Natural killer cell (primary cell): ENCODE measurements at places on chromosomes 3 and 15. TPM values are rescaled to one million over a fixed set of nuclear protein-coding genes. Genes with fewer than 3 reads are reported as not detected.

GRCh38 chr3:13638927-13639326 is 90.0 kb downstream of the FBLN2 start:
- no peak overlapping the region for H3K4me3 ChIP-seq
- no peaks in the 10 kb centered on the region for H3K4me1 ChIP-seq
- H3K27ac ChIP-seq, result no peak overlapping the region
- no peaks in the 10 kb centered on the region for H3K36me3 ChIP-seq
- no peaks in the 10 kb centered on the region for H3K27me3 ChIP-seq

- H3K36me3 ChIP-seq, result no peaks in the 10 kb centered on the region
- H3K27me3 ChIP-seq, result no peaks in the 10 kb centered on the region
- no peaks in the 10 kb centered on the region for H3K4me1 ChIP-seq
- no peak for DNase-seq
- H3K4me3 ChIP-seq, result no peak overlapping the region
These were observed 95.7 kb upstream of the SLC24A5 start for GRCh38 chr15:48025118-48025517.

DNA sequence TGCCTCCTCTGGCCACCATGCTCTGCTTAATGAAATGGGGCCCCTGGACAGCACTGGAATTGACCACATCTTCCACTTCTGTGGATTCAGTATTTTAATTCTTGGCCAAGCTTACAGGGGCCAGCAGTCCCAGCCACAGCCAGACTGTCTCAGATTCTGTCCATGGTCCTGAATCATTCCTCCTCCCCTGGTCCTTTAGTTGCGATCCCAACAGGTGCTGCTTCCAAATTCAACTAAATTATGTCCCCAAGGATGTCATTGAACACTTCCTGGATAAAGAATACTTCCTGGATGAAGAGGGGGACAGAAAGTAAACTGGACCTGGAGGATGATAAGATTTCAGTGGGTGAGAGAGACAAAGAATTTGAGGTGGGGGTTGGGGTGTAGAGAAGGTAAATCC is 111.1 kb upstream of the FOXB1 start:
- H3K36me3 ChIP-seq, result no peaks in the 10 kb centered on the region
- H3K4me1 ChIP-seq, result no peaks in the 10 kb centered on the region
- no peak for DNase-seq
- H3K4me3 ChIP-seq, result no peak overlapping the region

DNA sequence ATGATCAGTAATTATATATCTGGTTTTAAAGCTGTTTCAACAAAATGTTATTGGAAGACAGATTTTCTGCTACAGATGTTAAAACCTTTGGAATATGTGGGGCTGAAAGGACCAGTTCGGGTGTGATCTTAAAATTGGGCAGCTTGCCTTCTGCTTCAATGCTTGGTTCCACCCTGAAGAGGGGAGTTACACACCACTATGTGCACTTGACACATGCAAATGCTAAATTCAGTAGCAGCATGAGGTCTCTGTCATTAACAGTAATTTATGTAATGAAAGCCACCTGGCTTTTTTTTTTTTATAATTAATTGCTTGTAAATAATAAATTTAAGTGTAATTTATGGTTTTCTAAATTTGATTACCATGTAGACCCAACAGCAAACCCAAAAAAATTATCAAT is 24.6 kb downstream of the CDIN1 start:
- no peaks in the 10 kb centered on the region for H3K36me3 ChIP-seq
- H3K4me1 ChIP-seq, result no peaks in the 10 kb centered on the region

DNA sequence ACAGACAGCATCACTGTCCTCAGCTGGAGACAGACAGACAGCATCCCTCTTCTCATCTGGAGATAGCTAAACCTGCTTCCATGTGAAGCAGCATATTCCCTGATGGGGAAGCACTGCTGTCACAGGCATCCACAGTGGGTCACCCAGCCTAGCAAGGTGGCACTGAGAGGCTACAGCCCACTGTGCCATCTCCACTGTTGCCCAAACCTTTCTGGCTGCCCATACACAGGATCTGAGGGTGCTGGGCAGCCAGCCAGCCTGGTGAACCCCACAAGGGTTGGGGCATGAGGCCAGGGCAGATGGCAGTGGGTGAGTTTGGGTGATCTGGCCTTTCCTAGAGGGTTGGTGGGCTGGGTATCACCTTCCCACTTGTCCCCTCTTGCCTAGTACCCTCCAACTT is 11.7 kb downstream of the CHST13 start:
- DNase-seq, result no peak
- H3K36me3 ChIP-seq, result no peaks in the 10 kb centered on the region
- no peak overlapping the region for H3K4me3 ChIP-seq
- H3K4me1 ChIP-seq, result peaks cover 4% of the 10 kb centered on the region
- no peak overlapping the region for H3K27ac ChIP-seq

DNA sequence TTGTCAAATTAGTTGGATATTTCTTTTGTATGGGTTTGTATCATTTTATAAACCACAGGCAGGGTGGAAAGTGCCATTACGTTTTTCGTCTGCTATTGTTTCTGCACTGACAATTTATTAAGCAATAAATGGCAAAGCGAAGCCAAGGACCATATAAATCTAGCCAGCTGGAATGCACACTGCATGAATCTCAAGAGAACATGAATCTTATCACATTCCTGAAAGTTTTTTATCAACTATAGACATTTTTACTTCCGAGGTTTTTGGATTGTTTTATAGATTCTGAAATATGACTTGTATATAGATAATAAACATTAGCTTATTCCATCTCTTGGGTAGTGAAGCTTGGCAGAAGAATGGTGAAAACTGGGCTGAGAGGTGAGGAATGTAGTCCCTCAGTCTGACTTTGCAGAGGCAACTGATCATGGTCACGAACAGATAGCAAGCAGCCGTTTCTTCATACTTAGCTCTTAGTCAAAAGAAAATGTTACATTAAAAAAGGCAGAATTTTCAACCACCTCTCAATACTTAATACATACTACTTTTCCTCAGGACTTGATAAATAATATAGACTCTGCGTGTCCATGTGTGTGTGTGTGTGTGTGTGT is 102.7 kb downstream of the OSBPL10 start:
- H3K27ac ChIP-seq, result no peak overlapping the region
- H3K27me3 ChIP-seq, result no peaks in the 10 kb centered on the region
- DNase-seq, result no peak
- no peaks in the 10 kb centered on the region for H3K4me1 ChIP-seq
- no peak overlapping the region for H3K4me3 ChIP-seq

GRCh38 chr15:70111203-70112073 is 13.7 kb upstream of the TLE3 start:
- DNase-seq, result no peak
- no peak overlapping the region for H3K4me3 ChIP-seq
- no peaks in the 10 kb centered on the region for H3K36me3 ChIP-seq
- H3K27me3 ChIP-seq, result peaks cover 3% of the 10 kb centered on the region
- no peak overlapping the region for H3K27ac ChIP-seq
- peaks cover 8% of the 10 kb centered on the region for H3K4me1 ChIP-seq

DNA sequence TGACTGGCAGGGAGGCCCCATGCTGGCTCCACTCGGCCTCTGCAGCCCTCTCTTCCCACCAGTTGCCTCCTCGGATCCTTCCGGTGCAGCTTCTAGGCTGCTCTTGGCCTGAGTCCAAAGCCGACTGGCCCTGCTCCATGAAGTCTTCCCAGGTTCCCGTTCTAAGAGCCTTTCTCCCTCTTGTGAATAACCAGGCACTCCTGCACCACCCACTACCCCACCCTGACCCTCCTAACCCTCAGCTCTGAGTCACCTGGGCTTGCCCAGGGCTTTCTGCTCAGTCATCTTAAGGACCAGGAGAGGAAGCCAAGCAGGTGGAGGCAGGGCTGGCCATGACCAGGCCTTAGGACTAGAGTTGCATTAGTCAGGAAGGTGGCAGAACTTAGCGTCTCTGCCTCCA is 28.1 kb upstream of the CNBP start:
- H3K27ac ChIP-seq, result no peak overlapping the region
- DNase-seq, result no peak
- no peaks in the 10 kb centered on the region for H3K4me1 ChIP-seq

GRCh38 chr3:176097027-176097426 is 1100.3 kb downstream of the TBL1XR1 start:
- H3K4me3 ChIP-seq, result no peak overlapping the region
- DNase-seq, result no peak
- no peaks in the 10 kb centered on the region for H3K36me3 ChIP-seq
- H3K4me1 ChIP-seq, result no peaks in the 10 kb centered on the region
- H3K27me3 ChIP-seq, result no peaks in the 10 kb centered on the region

The FHIT gene
- total RNA-seq, result 3.3 TPM

The U2SURP gene
- total RNA-seq, result 179 TPM

The CTDSPL gene
- 1.8 TPM for total RNA-seq

The KIF7 gene
- 0.93 TPM for total RNA-seq

The ASB14 gene
- not detected for total RNA-seq

The PSTPIP1 gene
- total RNA-seq, result 228 TPM
